ENCODE measurements at places on chromosomes 16 and 17.

DNA sequence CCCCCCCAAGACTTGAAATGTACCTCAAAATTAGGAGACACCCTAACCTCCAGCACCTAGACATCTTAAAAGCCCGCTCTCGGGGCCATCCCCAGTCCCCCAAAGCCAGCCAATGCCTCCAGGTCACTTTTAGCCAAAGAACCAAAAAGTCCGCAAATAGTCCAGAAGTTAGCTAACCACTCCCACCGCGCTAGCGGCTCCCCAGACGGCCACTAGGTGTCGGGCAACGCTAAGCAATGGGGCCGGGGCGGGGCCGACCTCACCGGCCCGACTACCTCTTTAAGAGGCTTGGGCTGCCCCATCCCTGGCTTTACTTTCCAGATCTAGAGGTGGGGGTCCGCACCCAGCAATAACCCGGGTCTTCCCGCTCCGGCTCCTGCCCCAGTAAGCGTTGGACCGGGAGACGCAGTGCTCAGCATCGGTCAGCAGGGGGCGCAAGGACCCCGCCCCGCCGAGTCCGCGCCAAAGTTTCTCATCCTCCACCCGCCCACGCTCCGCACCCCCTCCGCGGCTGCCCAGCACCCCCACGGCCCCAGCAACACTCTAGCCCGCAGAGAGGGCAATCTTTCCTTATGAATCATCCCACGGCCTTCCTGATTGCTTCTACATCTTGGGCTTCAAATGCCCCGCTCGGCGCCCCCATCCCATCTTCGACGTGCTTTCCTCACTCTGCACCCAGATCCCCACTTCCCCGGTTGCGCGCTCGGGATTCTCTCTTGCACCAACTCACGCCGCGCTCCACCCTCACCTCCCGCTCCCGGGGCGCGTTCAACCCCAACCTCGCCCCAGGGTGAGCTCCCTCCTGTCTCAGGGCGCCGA lies 765 bp downstream of the COL1A1 start:
- peak overlapping the region; percentile 79 for H3K4me3 ChIP-seq
- H3K27ac ChIP-seq, result peak overlapping the region; percentile 97
- no peak for DNase-seq
- H3K27me3 ChIP-seq, result no peaks in the 10 kb centered on the region
- peaks cover 75% of the 10 kb centered on the region for H3K4me1 ChIP-seq
- H3K36me3 ChIP-seq, result peaks cover 4% of the 10 kb centered on the region

DNA sequence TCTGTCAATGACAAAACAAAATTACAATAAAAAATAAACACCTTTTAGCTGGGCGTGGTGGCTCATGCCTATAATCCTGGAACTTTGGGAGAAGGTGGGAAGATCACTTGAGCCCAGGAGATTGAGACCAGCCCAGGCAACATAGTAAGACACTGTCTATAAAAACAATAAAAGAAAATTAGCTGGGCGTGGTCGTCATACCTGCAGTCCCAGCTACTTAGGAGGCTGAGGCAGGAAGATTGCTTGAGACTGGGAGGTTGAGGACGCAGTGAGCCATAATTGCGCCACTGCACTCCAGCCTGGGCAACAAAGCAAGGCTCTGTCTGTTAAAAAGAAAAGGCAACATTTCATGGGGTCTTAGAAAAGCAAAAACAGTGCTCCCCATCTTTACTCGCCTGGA lies 32.7 kb downstream of the EMP2 start:
- H3K36me3 ChIP-seq, result no peaks in the 10 kb centered on the region
- no peak overlapping the region for H3K27ac ChIP-seq
- no peak overlapping the region for H3K4me3 ChIP-seq
- H3K4me1 ChIP-seq, result no peaks in the 10 kb centered on the region

DNA sequence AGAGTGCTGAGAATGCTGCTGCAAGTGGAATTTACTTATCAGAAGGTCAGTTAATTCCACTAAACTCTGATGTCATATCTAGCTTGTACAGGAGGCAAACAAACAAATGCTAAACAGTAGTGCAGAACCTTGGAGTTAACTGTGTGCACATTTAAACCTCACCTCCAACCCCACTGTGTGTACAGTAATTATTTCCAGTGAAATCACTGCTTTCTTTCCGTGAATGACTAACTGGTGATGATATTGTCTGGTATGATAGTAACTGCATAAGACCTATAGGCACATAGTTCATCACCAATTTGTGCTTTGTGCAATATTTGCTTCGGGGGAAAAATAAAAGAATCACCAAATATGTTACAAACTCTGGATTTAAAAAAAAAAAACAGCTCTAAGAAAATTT lies 492.5 kb upstream of the HSBP1 start:
- H3K36me3 ChIP-seq, result no peaks in the 10 kb centered on the region
- no peaks in the 10 kb centered on the region for H3K4me1 ChIP-seq
- no peak for DNase-seq
- H3K4me3 ChIP-seq, result no peak overlapping the region

DNA sequence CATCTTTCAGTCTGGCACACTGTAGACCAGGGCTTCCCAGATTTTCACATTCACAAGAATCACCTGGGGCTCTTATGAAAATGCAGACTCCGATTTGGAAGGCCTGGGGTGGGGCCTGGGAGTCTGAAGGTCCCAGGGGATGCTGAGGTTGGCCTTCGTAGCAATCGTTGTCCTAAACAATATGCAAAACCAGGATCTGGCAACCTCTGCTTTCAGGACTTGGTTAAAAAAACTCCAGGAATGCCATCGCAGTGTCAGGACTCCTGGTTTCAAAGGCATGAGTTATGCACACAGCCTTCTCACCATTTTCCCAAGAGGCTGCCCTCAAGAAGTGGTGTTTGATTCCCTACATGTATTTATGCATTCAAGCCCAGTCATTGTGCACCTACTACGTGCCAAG lies 6.7 kb downstream of the CLEC19A start:
- no peaks in the 10 kb centered on the region for H3K36me3 ChIP-seq
- no peak for DNase-seq
- no peak overlapping the region for H3K4me3 ChIP-seq

GRCh38 chr17:67297454-67297960 lies 52.5 kb upstream of the HELZ start:
- no peaks in the 10 kb centered on the region for H3K27me3 ChIP-seq
- no peak overlapping the region for H3K4me3 ChIP-seq
- no peaks in the 10 kb centered on the region for H3K4me1 ChIP-seq
- H3K36me3 ChIP-seq, result no peaks in the 10 kb centered on the region
- DNase-seq, result no peak
- no peak overlapping the region for H3K27ac ChIP-seq

- H3K4me3 ChIP-seq, result no peak overlapping the region
- H3K27me3 ChIP-seq, result no peaks in the 10 kb centered on the region
- no peaks in the 10 kb centered on the region for H3K36me3 ChIP-seq
- DNase-seq, result no peak
- H3K4me1 ChIP-seq, result peaks cover 6% of the 10 kb centered on the region
- H3K27ac ChIP-seq, result no peak overlapping the region
These were observed 22.4 kb upstream of the MNT start for GRCh38 chr17:2423271-2423670.

GRCh38 chr16:77457046-77457445 lies 22.2 kb upstream of the ADAMTS18 start:
- no peaks in the 10 kb centered on the region for H3K27me3 ChIP-seq
- H3K27ac ChIP-seq, result no peak overlapping the region
- DNase-seq, result no peak
- no peaks in the 10 kb centered on the region for H3K4me1 ChIP-seq
- no peak overlapping the region for H3K4me3 ChIP-seq

DNA sequence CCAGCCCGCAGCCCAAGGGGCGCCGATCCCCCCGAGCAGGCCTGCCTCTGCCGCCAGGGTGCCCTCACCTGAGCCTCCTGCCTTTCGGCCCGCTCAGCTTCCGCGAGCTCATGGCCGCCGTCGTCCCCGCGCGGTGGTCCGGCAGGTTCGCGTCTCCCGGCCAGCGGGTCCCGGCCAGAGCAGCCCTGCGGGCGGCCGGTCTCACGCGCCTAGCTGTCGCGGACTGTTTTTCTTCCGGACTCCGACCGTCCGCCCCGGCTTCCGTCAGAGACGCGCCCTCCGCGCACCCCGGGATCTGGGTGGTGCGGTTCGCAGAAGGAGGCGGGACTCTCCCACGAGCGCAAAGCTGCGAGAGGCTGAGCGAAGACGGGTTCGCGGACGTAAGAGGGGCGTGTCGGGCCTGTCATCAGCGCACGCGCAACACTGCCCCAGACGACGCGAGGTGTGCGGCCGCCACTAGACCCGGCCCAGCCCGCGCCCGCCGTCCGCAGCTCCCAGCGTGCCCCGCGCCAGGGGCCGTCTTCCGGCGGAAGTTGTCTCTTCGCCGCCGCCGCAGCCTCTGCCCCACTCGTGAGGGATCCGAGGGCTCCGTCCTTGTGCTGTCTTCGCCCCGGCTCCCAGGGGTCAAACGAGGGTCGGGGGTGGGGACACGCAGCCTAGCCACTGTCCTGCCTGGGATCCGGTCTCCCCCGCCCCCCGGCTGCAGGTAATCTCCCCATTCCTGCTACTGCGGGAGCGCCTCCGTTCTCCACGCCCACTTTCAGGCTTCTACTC lies at the start of gene INPP5K:
TSS of gene INPP5K (minus strand) at position 225 of the 774 bp plus-strand sequence. CDS start at position 112, 113 bp downstream.
- H3K36me3 ChIP-seq, result no peaks in the 10 kb centered on the region
- peaks cover 56% of the 10 kb centered on the region for H3K4me1 ChIP-seq
- peak; percentile 99 for DNase-seq
- no peaks in the 10 kb centered on the region for H3K27me3 ChIP-seq
- H3K27ac ChIP-seq, result peak within 1 kb of the TSS; percentile 93

DNA sequence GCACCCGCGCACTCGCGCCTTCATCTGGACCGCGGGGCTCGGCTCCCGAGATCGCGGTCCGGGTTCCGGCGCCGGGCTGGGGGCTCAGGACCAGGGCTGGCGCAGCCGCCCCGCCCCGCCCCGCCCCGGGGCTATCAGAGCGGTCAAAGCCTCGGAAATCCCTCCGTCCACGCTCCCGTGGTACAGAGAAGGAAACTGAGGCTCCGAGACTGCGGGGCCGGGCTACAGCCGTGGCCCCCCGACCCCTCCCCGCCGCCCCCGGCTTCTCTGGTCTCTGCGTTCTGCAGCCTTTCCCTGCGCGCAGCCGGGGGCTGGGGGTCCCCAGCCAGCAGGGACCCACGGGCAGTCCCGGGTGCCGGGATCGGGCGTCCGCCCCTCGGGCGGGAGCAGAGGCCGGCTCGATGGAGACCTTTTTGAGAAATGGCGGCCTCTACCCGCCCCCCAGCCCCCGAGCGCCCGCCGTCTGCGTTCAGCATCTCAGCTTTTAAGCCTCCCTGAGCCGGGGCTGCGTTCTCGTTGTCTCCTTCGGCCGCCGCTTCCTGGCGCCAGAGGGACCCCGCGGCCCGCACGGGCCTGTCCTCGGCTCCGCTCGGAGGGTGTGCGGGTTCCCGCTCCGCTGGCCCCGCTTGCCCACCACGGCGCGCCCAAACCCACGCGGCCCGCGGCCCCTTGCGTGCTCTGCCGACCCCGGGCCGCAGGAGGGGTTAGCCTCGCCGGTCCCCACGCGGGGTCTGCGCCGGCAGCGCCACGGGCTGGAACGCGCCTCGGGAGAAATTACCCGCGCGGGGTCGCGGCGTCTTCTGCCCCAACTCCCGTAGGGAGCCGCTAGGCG lies 1.5 kb upstream of the NPTX1 start:
- H3K27ac ChIP-seq, result no peak overlapping the region
- peaks cover 34% of the 10 kb centered on the region for H3K27me3 ChIP-seq
- peaks cover 48% of the 10 kb centered on the region for H3K4me1 ChIP-seq
- no peaks in the 10 kb centered on the region for H3K36me3 ChIP-seq

- no peaks in the 10 kb centered on the region for H3K36me3 ChIP-seq
- peak overlapping the region; percentile 46 for H3K27ac ChIP-seq
- DNase-seq, result no peak
- no peak overlapping the region for H3K4me3 ChIP-seq
These were observed 8.6 kb upstream of the TEX19 start for GRCh38 chr17:82350182-82351030.

DNA sequence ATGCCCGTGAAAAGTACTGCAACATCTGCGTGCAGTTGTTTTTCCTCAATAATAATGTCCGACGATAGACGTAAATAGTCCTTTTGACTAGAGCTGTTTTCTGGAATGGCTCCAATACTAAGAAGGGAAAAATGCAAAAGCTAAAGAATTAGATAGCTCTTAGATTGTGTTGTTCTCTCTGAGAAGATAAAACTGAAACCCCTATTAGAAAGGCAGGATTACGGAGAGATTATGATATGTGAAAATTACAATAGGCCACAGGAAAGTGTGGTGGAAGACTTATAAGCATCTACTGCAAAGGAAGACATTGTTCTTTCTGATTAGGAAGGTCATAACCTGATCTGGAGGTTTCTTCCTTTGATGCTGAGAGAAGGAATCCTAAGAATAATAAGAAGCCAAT lies 33.5 kb upstream of the KCNJ16 start:
- no peak overlapping the region for H3K27ac ChIP-seq
- no peaks in the 10 kb centered on the region for H3K4me1 ChIP-seq
- H3K36me3 ChIP-seq, result no peaks in the 10 kb centered on the region
- H3K27me3 ChIP-seq, result no peaks in the 10 kb centered on the region

DNA sequence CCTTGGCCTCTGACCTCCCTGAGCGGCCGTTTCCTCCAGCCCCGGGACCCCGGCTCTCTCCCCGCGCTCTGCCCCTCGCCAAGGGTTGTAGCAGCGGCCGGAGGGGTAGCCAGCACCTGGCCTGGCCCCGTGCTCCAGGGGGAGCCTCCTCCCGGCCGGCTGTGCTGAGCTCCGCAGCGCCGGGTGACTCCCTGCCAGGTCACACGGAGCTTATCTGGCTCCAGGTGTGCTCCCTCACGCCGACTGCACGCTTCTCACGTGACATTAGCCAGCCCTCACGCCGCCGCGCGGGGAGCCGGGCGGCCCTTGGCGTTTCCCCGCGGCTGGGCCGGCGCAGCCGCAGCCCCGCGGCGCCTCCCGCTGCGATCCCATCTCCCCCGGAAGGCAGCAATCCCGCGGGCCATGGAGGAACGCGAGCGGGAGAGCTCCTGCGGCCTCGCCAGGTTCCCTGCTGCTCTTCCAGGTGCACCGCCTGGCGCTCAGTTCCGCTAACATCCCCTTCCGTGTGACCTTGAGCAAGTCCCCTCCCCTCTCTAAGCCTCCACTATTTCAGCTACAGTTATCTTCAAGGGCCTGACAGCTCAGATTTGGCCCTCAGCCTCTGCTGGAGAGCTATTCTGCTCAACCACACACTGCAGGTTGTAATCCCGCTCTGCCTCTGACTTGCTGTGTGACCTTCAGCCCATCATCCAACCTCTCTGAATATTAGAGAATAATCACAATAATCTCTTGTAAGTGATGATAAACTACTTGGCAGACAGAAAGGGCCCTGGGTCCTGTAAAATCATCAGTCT lies 3.4 kb downstream of the MYO18A start:
- peaks cover 52% of the 10 kb centered on the region for H3K4me1 ChIP-seq
- no peaks in the 10 kb centered on the region for H3K27me3 ChIP-seq
- DNase-seq, result no peak
- no peaks in the 10 kb centered on the region for H3K36me3 ChIP-seq

DNA sequence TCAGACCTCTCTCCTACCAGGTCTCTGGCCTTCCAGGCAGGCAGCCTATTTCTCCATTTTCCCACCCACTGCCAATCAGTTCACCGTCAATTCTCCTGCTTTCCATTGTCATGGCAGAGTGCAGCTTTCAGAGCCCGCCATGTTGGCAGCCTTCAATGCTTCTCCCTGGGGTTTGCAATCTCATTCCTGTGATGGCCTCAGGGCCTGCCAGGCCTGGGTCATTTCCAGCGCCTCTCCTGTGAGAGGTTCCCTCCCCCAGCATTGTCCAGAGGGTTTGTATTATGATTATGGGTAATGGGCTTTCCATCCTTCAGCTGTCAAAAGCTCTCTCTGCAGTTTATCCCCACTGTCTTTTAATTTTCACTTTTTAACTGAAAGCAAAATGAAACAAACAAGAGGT lies 716.6 kb upstream of the CDH8 start:
- H3K27me3 ChIP-seq, result no peaks in the 10 kb centered on the region
- no peak overlapping the region for H3K27ac ChIP-seq
- DNase-seq, result no peak
- H3K4me1 ChIP-seq, result no peaks in the 10 kb centered on the region
- no peaks in the 10 kb centered on the region for H3K36me3 ChIP-seq

All from vagina (tissue), 2 donors.